ENCODE measurements at places on chromosomes 2 and 18. TPM values are rescaled to one million over a fixed set of nuclear protein-coding genes. Genes with fewer than 3 reads are reported as not detected.

Gene RUFY4
- total RNA-seq: not detected

Gene CBLN2
- total RNA-seq: 0.42 TPM

Gene LHCGR
- not detected for total RNA-seq

Gene FAM124B
- not detected for total RNA-seq

Gene GREB1
- 2.6 TPM for total RNA-seq

Measured in A549 treated with Mapracorat at 1 μM for 4 hours (cell line).